ENCODE measurements at places on chromosomes 13 and 19.

GRCh38 chr13:29782798-29783197, 67.6 kb downstream of the UBL3 start:
- DNase-seq, result no peak

GRCh38 chr19:55333870-55334269, 5.8 kb upstream of the KMT5C start:
- no peak for DNase-seq

DNA sequence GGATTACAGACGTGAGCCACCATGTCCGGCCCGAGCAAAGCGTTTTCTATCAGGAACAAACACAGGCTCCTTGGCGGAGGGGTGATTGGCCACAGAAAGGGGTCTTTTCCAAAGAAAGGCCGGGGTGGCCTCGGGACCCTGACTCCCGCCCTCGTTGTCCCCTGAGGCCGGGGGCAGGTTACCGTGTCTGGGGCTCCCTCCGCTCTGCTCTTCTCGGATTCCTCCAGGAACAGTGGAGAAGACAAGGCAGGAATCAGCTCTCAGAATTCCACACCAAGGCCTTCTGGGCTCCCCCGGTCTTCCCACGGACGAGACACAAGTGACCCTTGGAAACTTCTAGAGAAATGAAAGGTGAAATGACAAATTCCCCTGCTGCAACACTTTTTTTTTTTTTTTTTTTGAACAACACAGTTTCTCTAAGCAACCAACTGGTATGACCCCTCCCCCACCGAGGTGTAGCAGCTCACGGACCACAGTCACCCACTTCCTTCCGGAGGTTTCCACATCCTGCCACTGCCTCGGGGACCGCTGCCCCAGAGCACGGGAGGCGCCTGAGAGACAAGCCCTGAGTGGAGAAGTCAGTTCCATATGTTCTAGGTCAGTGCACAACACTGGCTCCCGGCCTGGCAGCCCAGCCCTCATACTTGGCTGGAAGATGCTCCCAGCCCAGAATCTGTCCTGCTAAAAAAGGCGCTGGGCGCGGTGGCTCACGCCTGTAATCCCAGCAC, 11.0 kb downstream of the MOB3A start:
- no peak for DNase-seq

DNA sequence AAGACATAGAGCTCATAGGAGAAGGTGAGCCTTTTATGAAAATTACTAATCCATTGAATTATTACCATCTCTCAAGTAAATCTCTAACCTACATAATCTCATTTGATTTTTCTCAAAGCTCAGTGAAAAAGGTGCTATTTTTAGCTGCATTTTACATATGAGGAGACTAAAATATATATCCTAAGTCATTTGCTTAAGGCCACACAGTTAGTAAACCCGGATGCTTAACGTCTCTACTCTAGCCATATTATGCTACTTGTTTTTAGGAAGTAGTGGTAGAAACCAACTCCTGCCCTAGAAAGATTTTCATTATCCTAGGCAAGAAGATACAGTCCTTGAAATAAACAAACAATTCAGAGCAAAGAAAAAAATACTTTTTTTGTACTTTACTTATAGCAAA, 108.9 kb downstream of the RBM26 start:
- no peak for DNase-seq

DNA sequence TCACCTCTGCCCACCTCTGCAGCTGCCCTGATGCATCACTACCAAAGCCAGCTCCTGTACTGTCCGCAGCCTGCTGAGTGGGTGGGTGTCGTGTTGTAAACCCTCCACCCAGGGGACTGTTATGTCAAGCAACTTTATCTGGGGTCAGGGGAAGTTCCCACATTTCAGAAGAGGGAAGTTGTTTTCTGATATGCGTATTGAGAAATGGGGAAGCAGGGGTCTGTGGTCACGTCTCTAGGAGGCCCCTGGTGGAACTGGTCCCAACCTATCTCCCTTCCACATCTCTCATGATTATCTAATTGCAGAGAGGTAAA, 31.2 kb downstream of the CLEC17A start:
- no peak for DNase-seq

GRCh38 chr19:50822661-50823208, 852 bp downstream of the KLK1 start:
- no peak for DNase-seq

DNA sequence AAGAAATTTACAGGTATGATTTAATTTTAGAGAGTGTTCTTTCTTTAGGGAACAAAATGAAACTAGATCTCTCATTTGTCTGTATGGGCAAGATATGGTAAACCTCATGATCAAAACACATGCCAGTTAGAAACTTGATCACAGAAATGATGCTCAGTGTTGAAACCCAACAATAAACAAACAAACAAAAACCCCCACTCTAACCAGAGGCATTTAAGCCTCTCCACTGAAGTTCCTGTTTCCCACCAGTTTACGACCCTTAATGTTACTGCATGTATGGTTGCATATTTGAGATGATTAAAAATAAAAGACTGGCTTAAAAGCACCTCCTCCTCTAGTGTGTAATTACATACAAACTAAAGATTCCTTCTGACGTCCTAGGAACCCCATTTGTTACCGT, 293.3 kb upstream of the MAB21L1 start:
- DNase-seq, result no peak

DNA sequence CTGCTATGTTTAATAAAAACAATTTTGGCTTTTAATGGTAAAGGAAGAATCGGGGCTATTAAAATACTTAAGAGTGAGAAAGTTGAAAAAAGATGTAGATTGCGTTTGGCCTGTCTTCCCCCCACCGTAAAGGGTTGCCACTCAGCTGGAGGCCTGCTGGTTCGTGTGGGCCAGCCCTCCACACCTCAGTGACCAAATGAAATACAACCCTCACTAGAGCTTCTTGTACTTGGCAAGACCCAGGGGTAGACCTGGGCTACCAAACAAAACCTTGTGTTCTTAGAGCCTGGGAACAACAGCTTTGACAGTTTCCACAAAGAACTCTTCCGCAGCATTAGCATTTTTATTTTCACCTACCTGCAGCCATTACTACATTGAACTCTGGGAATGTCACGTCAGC, 152.8 kb upstream of the PABPC3 start:
- DNase-seq, result no peak

DNA sequence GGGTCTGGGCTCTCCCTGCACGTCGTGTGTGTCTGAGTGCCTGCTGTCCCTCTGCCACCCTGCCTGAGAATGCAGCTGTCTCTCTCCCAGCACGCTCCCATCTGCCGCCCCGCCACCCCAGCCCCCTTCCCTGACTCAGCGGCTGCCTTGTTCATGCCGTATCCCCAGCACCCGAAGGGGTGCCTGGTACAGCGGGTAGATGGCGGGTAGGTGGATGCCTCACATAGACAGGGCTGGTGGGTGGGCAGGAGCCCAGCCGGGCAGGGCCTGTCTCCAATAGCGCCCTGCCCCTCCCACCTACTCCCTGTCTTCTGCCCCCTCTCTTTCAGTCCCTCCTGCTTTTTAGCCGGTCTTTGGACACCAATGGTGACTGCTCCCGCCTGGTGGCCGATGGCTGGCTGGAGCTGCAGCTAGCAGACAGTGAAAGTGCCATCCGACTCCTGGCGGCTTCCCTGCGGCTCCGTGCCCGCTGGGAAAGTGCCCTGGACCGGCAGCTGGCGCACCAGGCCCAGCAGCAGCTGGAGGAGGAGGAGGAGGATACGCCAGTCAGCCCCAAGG, 30.3 kb downstream of the DHX34 start:
- no peak for DNase-seq

DNA sequence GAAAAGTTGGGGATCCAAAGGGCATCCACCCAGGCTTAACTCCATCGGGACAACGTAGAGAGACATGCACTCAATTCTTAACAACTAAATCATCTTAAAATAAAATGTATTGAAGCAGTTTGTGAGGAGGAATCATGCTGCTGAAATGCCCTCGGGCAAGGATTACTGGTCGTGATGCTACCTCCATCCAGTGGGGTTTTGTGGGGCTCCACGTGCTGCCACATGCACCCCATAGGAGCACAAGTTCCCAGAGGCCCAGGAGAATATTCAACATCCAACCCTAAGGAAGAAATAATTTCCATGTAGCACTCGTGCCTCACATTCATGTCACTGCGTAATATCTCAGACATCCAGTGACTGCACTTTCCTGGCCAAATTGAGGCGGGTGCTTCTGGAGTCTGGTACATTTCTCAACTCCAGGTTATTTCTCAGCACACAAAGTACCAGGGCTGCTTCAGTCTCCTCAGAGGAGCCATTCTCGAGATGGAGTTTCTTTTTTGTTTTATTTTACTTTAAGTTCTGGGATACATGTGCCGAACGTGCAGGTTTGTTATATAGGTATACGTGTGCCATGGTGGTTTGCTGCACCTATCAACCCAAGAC, 429.8 kb downstream of the FOXO1 start:
- DNase-seq, result no peak

GRCh38 chr13:95020298-95020987, 280.8 kb downstream of the ABCC4 start:
- DNase-seq, result no peak

DNA sequence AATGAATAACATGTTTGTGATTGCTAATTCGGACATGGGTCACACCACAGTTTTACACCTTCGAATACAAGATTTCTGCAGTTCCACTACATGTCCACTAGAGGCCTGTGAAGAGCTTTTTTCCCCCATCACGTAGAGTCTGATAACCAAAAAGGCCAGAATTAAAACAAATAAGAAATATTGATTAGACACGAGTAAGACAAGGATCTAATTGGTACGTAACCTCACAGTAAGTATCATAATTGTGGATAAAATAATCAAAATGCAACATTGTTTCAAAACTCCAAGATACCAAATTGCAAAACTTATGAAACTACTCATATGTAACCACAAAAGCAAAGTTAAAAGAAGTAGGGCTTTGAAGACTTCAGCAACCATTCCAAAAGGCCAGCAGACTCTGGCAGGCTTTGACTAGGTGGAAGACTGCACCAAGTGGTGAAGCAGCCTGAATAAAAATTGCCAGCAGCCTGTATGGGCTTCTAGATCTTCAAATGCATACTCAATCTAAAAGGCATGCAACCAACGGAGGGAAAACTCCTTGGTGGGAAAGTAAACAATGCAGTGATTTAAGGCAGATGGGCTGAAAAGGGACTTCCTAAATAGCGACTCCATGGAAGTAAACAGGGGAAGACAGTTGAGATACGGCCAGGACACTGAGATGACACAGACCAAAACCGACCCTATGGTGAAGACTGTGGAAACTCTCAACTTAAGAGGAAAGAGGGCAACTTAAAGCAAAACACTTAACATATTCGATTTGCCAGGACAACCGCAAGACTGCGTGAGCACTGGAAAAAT, 56.7 kb downstream of the STARD13 start:
- peak; percentile 43 for DNase-seq

GRCh38 chr13:112844879-112845278, 124.1 kb upstream of the MCF2L start:
- DNase-seq, result no peak

- no peak for DNase-seq
Measured at GRCh38 chr13:102770435-102770834, 3.2 kb downstream of the TEX30 start.

DNA sequence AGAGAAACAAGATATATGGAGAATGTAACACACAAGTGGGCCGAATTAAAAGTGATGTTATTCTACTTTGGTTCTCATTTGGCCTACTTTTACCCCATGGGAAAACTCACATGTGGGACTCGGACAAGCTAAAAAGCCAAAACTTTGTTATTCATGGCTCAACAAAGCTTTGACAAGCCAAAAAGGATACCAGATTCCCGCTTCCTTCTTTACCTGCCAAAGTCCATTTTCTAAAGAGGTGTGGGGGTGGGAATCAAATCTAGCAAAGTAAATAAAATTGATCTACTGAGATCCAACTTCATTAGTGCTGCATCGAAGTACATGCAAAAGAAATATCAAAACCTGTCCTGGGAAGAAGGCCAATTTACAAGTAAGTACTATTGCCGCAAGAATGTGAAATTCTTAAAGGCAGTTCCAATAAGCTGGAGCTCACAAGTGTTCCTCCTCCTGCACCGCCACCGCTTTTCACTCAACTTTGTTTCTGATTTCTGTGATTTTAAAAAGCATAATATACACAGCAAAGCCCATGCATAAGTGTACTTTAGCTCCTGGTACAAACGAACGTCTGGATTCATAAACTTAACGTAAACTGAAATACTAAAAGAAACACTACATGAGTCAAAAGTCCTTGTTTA, 1.1 kb downstream of the LNX2 start:
- DNase-seq, result no peak

- DNase-seq, result no peak
Measured at GRCh38 chr13:111566567-111566966, 246.1 kb downstream of the TEX29 start.

- no peak for DNase-seq
Measured at GRCh38 chr19:46369817-46370216, 22.9 kb downstream of the PPP5C start.
